Activated CD4-positive, alpha-beta T cell treated with anti-CD3 and anti-CD28 coated beads for 1 hour (primary cell): ENCODE measurements at places on chromosomes 13 and 19.

DNA sequence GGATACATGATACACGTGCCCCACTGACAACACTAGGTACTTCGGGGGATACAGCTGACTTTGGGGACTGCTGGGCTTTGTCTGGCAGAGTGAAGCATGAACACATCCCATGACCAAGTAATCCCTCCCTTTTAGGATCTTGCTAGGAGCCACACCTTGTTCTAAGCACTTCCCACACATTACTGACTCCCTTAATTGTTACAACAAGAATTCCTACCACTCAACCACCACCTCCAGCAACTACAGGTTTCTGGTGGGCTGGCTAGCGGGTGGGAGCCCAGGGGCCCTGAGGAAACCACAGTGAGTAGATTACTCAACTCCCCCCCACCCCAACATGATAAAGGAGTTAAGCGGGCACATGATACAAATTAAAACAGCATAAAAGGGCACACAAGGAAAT lies 7.2 kb upstream of the SLC35E1 start:
- no peak for DNase-seq

DNA sequence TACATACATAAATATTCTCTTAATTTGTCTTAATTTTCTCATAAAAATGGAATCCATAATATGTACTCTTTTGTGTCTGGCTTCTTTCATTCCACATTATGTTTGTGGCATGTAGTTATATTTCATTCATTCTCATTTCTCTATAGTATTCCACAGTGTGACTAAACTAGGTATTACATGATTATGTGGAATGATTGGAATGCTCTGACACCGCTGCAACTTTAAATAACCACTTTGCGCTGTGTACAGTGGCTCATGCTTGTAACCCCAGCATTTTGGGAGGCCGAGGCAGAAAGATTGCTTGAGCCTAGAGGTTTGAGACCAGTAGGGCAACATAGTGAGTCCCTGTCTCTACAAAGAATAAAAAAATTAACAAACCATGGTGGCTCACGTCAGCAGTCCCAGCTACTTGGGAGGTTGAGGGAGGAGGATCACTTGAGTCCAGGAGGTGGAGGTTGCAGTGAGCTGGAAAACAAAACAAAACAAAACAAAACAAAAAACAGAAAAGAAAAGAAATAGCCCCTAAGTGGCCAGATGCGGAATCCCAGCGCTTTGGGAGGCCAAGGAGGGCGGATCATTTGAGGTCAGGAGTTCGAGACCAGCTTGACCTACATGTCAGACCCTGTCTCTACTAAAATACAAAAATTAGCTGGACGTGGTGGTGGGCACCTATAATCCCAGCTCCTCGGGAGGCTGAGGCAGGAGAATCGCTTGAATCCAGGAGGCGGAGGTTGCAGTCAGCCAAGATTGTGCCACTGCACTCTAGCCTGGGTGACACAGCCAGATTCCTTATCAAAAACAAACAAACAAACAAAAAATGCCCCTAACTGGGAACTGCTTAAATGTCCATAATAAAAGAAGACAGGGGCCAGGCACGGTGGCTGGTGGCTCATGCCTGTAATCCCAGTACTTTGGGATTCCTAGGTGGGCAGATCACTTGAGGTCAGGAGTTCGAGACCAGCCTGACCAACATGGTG lies 8.0 kb upstream of the SAE1 start:
- no peak for DNase-seq

GRCh38 chr19:3343619-3344502 lies 22.5 kb upstream of the NFIC start:
- DNase-seq = no peak

- no peak for DNase-seq
Observed at GRCh38 chr13:64471916-64472315, 2758.2 kb downstream of the PCDH9 start.

DNA sequence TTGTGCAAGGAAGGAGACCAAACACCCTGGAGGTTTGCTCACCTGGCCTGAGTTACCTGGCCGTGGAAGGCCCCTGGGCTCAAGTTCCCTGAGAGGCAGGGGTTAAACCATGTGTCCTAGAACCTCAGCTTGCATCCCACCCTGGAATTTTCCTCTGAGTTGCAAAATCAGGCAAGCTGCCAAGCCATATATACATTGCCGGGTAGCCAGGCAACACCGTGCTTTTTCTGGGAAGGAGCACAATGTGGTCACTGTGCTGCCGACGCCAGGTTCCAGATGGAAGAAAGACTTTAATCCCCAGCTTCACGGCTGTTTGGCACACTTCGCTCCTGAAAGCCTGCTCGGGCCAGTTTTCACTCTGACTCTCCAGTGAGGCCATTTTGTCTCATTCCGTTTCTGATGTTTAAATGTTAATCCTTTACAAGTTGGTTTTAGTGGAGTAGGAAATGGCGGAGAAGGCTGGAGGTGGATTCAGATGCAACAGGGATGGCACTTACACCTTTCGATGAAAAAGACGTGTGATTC lies 60.1 kb upstream of the PEG3 start:
- DNase-seq = no peak

- no peak for DNase-seq
Observed at GRCh38 chr13:98293570-98294142, 116.6 kb upstream of the RNF113B start.

GRCh38 chr13:112592181-112592580 lies 4.2 kb upstream of the TUBGCP3 start:
- no peak for DNase-seq

DNA sequence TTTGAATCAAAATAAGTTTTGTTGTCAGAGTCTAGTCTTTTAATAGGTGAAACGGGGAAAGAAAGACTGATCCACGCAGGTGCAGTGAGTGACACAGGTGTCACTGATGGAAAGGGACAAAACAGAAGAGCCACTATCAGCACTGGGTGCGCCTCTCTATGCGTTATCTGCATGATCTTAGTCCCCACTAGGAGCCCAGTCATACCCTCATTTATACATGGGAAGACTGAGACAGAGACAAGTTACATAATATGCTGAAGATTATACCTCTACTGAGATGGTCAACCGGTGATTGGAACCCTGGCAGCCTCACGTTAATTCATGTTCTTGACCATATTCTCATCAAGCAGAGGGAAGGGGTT lies 3.4 kb downstream of the LRCH1 start:
- no peak for DNase-seq

DNA sequence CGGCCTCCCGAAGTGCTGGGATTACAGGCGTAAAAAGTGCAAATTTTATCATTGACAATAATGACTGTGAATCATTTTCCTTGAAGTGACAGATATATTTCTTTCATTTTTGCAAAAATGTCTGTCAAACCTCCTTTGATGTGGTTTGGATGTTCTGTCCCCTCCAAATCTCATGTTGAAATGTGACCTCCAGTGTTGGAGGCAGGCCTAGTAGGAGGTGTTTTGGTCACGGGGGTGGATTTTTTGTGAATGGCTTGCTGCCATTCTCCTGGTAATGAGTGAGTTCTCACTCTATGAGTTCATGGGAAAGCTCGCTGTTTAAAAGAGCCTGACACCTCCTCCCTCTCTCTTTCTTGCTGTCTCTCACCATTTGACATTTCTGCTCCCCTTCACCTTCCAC lies 5.5 kb upstream of the SLC1A6 start:
- DNase-seq = no peak

DNA sequence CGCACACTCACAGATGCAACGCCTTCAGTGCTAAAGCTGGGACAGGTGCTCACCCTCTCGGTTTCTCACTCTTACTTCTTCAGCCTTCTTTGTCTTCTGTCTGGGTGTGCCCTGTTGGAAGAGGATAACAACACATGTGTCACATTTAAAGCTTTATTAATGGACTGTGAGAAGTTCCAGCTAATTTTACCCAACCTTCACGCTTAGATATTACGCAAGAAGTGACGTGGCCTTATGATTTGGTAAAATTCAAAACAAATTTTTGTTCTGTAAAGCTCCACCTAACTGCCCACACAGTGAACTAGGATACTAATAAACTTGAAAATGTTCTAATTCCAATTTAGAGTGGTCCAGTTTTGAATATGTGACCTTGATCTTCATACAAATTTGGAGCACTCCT lies 66.7 kb upstream of the LRCH1 start:
- DNase-seq = no peak

DNA sequence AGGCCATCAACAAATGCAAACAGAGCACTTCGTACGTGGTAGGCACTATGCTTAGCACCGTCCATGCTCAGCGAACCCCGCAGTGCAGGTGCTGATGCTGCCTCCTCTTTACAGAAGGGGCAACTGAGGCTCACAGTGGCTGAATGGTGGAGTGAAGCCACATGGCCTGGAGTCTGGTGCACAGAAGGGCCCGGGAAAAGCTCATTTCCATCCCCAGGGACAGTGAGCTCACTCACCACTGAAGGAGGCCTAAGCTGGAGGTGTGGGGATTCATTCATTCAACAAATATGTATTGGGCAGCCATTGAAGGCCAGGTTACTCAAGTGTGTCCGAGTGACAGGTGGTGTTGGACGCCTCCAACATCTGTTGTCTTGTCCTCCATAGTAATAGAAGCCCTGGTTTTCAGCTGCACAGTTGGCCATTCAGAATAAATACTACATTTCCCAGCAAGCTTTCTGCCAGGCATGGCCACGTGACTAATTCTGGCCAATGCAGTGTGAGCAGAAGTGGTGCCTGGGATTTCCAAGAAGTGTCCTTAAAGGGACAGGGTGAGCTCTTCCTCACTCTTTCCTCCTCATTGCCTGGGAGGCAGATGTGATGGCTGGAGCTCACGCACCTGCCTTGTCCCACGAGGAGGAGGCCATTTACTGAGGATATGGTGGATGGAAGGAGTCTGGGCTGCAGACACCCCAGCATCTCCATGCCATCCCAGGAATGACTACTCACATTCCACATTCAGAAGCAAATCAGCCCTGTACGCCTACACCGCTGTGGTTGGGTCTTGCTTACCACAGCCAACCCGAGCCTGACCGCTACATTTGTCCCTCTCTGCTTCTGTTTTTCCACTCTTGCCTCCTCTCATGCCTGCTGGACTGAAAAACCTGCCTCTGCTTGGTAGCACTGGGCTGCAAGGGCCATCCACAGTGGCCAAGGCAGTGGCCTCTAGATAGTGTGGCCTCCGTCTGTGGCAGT lies 2.3 kb upstream of the ZNRF4 start:
- no peak for DNase-seq

DNA sequence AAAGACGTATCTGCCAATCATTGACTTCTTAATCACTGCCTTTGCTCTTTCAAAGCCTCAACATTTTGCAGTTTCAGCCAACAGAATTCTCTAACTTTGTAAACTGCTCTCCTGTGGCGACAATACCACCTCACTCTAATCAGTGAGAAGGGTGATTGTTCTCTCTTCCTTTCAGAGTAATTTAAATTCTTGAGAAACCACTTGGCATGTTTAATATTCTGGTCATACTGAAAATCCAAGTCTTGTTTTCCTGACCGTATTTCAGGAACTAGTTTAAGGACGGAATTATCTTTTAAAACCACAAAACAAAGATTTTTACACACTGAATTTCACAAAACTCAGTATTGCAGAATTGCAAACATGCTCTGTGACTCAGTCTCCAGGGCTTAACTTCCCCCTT lies 5.2 kb upstream of the CDC16 start:
- no peak for DNase-seq

DNA sequence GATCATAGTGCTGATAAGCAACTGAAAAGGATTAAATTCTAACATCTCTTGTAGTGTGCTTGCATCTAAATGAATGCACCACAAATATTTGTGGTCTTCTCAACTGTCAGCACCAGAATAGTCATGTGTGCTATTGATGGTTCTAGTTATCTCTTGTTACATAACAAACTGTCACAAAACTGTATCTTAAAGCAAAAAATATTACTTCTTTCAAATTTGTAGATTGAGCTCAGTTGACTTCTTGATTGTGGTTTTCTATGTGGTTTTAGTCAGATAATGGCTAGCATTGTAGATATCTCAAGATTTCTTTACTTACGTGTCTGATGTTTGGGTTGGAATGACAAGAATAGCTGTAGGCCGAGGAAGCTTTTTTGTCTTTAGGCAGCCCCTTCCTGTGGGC lies 431.3 kb downstream of the SLITRK6 start:
- no peak for DNase-seq

- no peak for DNase-seq
Observed at GRCh38 chr13:39422845-39423565, 180.0 kb downstream of the LHFPL6 start.

DNA sequence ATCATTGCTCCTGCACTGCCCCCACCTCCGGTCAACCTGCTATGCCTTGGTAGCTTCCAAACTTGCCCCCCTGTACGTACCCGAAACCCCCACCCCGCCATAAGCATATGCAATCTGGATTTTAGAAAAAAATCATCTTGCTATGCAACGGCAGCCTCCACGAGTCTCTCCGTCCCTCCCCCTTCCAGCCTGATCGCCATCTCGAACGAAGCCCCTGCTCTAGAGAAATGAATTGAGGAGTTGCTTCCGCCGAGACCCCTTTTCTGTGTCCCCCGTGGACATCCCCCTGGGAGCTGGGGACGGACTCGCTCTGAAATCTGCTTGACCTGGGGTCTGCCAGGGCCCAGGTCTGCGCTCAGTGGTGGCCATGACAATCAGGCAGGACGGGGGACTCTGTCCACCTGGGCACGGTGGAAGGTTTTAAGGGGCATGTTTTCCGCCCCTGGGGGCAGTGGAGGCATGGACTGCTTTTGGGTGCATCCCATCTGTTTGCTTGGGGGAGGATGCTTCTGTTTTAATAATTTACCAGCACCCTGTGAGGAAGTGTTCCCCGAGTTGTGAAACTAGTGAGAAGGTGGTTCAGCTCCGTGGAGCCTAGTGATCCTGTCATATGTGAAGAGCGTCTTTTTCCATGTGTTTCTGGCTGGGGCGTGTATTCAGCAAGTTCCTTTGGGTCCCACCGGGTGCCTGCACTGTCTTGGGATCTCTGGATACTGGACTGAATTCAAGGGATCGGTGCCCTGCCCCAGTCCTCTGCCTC lies 1.0 kb downstream of the KDM4B start:
- no peak for DNase-seq

DNA sequence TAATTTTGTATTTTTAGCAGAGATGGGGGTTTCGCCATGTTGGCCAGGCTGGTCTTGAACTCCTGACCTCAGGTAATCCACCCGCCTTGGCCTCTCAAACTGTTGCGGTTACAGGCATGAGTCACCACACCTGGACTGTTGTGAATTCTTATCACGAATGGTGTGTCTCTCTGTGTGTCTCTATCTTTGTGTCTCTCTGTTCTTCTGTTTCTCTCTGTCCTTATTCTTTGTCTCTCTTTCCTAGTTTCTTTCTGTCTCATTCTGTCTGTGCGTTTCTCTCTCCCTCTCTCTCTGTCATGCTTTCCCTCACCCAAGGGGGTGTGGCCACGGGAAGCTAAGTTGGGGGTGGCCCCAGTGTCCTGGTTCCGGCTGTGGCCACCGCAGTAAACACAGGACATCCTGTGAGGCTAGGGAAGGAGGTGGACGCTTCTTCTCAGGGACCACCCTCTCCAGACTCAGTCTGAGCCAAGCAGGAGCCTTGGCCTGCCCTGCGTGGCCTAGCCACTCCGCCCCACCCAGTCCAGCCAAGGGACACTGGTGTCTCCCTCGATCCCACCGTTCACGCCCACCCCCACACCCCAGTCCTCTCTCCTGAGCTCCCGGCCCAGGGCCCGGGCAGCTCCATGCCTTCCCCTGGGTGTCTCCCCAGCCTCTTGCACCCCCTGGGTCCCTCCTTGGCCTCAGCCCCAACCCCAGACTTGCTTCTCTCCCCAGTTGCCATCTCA lies 3.9 kb upstream of the PRX start:
- DNase-seq = no peak

- DNase-seq = no peak
Observed at GRCh38 chr19:51488491-51488890, 10.2 kb downstream of the CEACAM18 start.

GRCh38 chr19:53905787-53906186 lies 3.3 kb upstream of the CACNG7 start:
- no peak for DNase-seq
